ENCODE measurements at places on chromosomes 7 and 10. TPM values are rescaled to one million over a fixed set of nuclear protein-coding genes. Genes with fewer than 3 reads are reported as not detected.

Gene ITPRID1
- 0.73 TPM for total RNA-seq

Gene NUTM2A
- total RNA-seq, result 0.84 TPM

Gene AKR1C4
- total RNA-seq, result 0.21 TPM

Gene CCDC146
- total RNA-seq, result 11.2 TPM

Gene MACC1
- total RNA-seq, result 1.0 TPM

Gene POM121
- total RNA-seq, result 17.4 TPM

Gene CAMK2B
- not detected for total RNA-seq

Gene RAPGEF5
- total RNA-seq, result 0.63 TPM

Gene FKBP6
- not detected for total RNA-seq

Gene C10orf143
- total RNA-seq, result 1.8 TPM

Gene ZNF777
- 10.8 TPM for total RNA-seq

Gene SDK1
- total RNA-seq, result 0.31 TPM

Gene TOMM7
- total RNA-seq, result 343 TPM

Gene SPDYE5
- not detected for total RNA-seq

Gene PPP1R3C
- 0.21 TPM for total RNA-seq

Gene ANKRD30A
- total RNA-seq, result not detected

Gene GPRIN2
- total RNA-seq, result not detected

Gene GOLGA7B
- 1.7 TPM for total RNA-seq

Gene UCMA
- total RNA-seq, result not detected

Gene LRRC17
- 0.10 TPM for total RNA-seq

Gene CYP17A1
- not detected for total RNA-seq

Gene UBE2H
- total RNA-seq, result 76.3 TPM

Gene ASAH2
- 0.21 TPM for total RNA-seq

Gene OR13A1
- total RNA-seq, result 0.10 TPM
